ENCODE measurements at places on chromosomes 5 and 9.

- DNase-seq, result no peak
These were observed 18.0 kb downstream of the SH3PXD2B start for GRCh38 chr5:172436078-172436878.

DNA sequence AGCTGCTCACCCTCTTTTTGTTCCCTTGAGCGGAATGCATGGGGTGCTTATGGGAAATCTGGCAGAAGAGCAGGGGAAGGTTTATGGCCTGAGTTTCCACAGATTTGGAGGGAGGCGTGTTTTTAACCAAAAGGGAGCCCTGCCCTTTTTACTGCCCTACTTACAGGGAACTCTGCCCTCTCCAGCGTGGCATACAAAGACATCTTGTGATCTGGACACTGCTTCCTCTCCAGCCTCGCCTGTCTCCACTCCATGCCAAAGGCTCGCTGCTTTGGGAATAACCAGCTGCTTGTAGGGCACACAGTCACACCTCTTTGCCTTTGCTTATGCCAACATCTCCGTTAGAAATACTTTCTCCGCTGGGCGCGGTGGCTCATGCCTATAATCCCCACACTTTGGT is 314.2 kb downstream of the ARHGAP26 start:
- DNase-seq, result no peak

- DNase-seq, result no peak
These were observed 3.1 kb upstream of the HK3 start for GRCh38 chr5:176902102-176902814.

DNA sequence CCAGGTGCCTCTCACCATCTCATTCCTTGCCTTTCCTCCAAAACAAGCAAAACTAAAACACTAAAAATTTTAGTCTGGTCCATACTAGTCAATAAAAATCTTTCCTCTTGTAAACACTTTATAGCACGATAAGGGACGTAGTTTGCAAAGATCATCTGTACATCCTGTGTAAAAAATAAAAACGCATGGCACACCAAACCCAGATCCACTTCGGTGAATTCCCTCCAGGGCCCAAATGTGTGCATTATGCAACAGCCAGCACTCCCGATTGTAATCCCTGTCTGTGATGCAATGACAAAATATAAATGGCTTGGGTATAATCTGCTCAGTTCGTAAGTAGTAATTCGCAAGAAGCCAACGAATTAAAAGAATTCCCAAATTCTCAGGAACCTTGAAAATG is 1.4 kb downstream of the FAM169A start:
- DNase-seq, result no peak

Measured in left renal cortex interstitium (tissue), 4 donors.